ENCODE measurements at places on chromosomes 1 and 21. TPM values are rescaled to one million over a fixed set of nuclear protein-coding genes. Genes with fewer than 3 reads are reported as not detected.

SIM2 gene
- 0.12 TPM for total RNA-seq

NPHS2 gene
- not detected for total RNA-seq

DNA sequence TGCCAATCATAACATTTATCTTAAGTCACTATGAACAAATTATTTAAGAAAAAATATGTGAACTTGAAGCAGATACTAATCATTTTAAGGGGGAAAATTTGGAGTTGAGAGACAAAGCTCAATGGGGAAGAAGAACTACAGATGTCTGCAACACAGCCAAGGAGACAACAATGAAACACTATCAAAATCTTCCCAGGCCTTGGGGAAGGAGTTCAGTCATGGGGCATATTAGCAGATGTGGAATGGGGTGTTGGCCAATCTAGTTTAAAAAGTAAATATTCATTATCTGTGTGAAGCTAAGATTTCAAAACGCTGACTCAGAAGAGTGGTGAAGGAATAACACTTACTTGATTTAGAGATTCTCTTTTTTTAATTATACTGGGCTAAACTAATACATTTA lies 671.6 kb upstream of the ZP4 start:
- H3K36me3 ChIP-seq = no peaks in the 10 kb centered on the region
- H3K27ac ChIP-seq = no peak overlapping the region
- DNase-seq = no peak
- H3K4me3 ChIP-seq = no peak overlapping the region
- no peaks in the 10 kb centered on the region for H3K27me3 ChIP-seq

DNA sequence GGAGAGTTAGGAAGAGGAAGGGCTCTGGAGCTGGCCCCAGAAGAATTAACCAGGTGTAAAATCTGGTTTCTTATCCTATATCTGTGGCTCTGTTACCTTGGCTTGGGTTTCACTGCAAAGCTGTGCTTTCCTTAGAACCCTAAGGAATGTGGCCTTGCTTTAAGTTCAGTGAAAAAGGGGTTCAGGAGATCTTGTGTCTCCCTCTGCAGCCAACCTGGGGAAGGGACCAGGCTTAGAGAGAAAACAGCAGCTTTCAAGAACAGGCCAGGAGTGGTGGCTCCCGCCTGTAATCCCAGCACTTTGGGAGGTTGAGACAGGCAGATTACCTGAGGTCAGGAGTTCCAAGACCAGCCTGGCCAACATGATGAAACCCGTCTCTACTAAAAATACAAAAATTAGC lies 16.1 kb upstream of the MYCL start:
- H3K27ac ChIP-seq = no peak overlapping the region
- H3K27me3 ChIP-seq = peaks cover 3% of the 10 kb centered on the region
- no peak for DNase-seq
- peaks cover 2% of the 10 kb centered on the region for H3K4me1 ChIP-seq

KLHDC7A gene
- not detected for total RNA-seq

DDAH1 gene
- not detected for total RNA-seq

GRCh38 chr1:21161842-21162241 lies 14.9 kb downstream of the EIF4G3 start:
- no peaks in the 10 kb centered on the region for H3K27me3 ChIP-seq
- H3K27ac ChIP-seq = no peak overlapping the region
- H3K4me1 ChIP-seq = peaks cover 24% of the 10 kb centered on the region
- peaks cover 43% of the 10 kb centered on the region for H3K36me3 ChIP-seq
- no peak overlapping the region for H3K4me3 ChIP-seq

SYTL1 gene
- 29.7 TPM for total RNA-seq

GRCh38 chr1:191709215-191709614 lies 449.0 kb upstream of the RGS18 start:
- H3K36me3 ChIP-seq = no peaks in the 10 kb centered on the region
- no peaks in the 10 kb centered on the region for H3K4me1 ChIP-seq
- H3K27ac ChIP-seq = no peak overlapping the region
- H3K4me3 ChIP-seq = no peak overlapping the region

DNA sequence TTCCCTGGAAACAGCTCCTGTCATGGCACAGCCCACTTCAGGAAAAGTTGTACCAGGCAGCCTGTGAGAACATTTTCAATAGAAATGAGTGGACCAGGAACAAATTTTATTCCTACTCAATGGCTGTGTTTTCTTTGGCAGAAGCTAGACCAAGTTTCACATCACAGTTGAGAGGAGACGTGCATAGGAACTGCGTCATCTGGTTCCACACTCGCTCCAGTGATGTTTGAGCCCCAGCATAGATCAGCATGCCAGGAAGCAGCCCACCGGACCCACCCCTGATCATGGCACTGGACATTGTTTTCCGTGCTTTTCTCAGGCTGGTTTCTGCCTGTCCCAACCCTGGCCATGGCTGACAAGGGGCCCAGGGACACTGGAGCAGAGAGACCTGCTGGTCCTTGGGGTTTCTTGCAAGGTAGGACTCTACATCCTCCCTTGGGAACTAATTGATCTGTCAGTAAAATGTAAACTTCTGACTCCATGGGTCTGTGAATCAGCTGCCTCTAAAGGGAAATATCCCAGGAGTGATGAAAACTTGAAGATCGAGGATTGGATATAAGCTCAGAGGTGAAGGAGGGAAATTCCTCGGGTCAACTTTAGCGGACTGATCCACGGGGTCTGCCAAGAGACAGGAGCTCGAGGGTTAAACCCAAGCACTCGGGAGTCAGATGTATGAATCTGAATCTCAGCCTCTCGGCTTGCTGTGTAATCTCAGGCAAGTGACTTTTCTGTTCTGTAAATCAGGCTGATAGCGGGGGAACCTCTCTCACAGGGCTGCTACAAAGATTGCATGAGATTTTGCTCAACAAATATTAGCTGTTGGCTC lies 35.7 kb downstream of the NEK2 start:
- peaks cover 5% of the 10 kb centered on the region for H3K27me3 ChIP-seq
- no peak for DNase-seq
- H3K4me1 ChIP-seq = peaks cover 4% of the 10 kb centered on the region

- peaks cover 12% of the 10 kb centered on the region for H3K27me3 ChIP-seq
- no peaks in the 10 kb centered on the region for H3K36me3 ChIP-seq
- no peak for DNase-seq
- H3K4me1 ChIP-seq = no peaks in the 10 kb centered on the region
Observed at GRCh38 chr1:83960669-83961277, 38.2 kb downstream of the TTLL7 start.

DNA sequence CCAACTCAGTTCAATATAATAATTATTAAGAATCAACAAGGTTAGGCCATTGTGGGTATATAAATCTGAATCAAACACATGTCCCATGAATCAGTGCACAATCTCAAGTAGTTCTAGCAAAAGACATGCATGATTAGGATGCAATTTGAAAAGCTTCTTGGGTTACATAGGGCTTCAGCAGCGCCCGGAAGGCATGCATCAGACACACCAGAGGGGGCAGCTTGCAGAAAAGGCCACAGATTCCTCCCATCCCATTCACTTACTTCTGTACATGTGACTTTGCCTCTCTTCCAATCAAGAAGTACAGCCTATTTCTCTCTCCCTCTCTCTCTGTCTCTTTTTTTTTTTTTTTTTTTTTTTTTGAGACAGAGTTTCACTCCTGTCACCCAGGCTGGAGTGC lies 91.8 kb downstream of the KCNN3 start:
- H3K4me1 ChIP-seq = peaks cover 9% of the 10 kb centered on the region
- H3K27ac ChIP-seq = no peak overlapping the region
- no peak for DNase-seq
- H3K27me3 ChIP-seq = no peaks in the 10 kb centered on the region
- no peak overlapping the region for H3K4me3 ChIP-seq

- peaks cover 4% of the 10 kb centered on the region for H3K4me1 ChIP-seq
- no peaks in the 10 kb centered on the region for H3K36me3 ChIP-seq
- H3K27me3 ChIP-seq = peaks cover 27% of the 10 kb centered on the region
- no peak overlapping the region for H3K27ac ChIP-seq
- no peak for DNase-seq
Observed at GRCh38 chr1:61135291-61135690, 52.9 kb downstream of the NFIA start.

RAB3B gene
- 0.02 TPM for total RNA-seq

GRCh38 chr1:230152999-230153398 lies 86.0 kb downstream of the GALNT2 start:
- no peak overlapping the region for H3K4me3 ChIP-seq
- H3K4me1 ChIP-seq = peaks cover 26% of the 10 kb centered on the region
- H3K36me3 ChIP-seq = no peaks in the 10 kb centered on the region
- DNase-seq = no peak
- H3K27me3 ChIP-seq = no peaks in the 10 kb centered on the region

CFHR3 gene
- total RNA-seq = not detected

GRCh38 chr1:85093644-85094043 lies 45.3 kb upstream of the MCOLN3 start:
- no peak for DNase-seq
- H3K4me1 ChIP-seq = peaks cover 4% of the 10 kb centered on the region
- peaks cover 3% of the 10 kb centered on the region for H3K36me3 ChIP-seq
- H3K27ac ChIP-seq = no peak overlapping the region
- no peak overlapping the region for H3K4me3 ChIP-seq

DNA sequence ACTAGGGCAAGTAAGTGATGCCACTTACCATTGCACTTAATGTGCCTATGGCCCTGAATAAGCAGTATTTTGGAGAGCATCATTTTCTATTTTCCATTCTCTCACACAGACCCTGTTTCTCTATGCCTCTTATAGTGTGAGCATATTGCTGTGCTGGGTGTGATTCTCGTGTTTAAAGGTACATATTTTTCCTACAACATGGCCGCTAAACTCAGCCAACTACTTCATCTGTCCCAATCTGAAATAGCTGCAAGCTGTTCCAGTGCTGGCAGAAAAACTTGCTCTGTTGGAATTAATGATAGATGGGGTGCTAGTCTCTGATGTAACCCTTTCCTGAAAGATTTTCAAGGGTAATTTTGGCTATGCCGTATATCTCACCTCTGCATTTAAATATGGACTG lies 97.5 kb downstream of the ZNF326 start:
- no peak for DNase-seq
- H3K4me1 ChIP-seq = no peaks in the 10 kb centered on the region
- H3K4me3 ChIP-seq = no peak overlapping the region
- no peak overlapping the region for H3K27ac ChIP-seq
- no peaks in the 10 kb centered on the region for H3K36me3 ChIP-seq

HTR6 gene
- total RNA-seq = not detected

DNA sequence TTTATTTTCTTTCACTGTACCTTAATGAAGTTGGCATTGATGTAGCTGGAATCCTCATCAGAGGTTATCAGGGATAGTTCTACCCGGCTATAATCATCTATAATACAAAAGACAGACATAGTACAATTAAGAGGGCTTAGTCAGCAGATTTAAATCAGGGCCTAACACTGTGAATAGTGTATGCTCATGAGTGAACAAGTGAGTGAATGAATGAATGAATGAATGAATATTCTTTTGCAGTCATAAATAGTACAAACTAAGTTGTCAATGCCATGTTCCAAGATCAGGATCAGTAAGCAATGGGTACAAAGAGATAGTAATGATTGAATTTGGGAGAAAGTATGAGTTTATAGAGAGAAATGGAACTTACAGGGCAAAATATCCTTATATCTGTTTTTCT lies 12.5 kb downstream of the PTPN22 start:
- H3K27me3 ChIP-seq = no peaks in the 10 kb centered on the region
- peaks cover 63% of the 10 kb centered on the region for H3K36me3 ChIP-seq
- no peak for DNase-seq
- peak overlapping the region; percentile 73 for H3K27ac ChIP-seq
- H3K4me1 ChIP-seq = peaks cover 51% of the 10 kb centered on the region
- no peak overlapping the region for H3K4me3 ChIP-seq

DNA sequence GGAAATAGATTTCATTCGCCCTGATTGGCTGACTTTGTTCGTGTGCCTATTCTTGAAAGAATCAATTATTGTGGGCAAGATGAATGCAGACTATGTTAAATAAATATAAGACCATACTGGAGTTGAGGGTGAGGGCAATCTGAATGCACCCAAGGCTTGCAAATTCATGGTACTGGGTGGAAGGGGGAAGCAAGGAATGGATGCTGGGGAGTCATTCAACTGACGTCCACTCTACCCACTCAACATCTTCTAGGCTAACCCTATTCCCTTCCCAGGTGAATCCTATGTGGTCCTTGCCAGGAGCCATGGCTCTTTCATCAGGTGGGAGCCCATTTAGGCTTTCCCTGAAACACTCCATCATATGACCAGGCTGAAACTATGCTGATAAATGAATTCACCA lies 5.7 kb upstream of the CYP4B1 start:
- H3K36me3 ChIP-seq = no peaks in the 10 kb centered on the region
- H3K27ac ChIP-seq = no peak overlapping the region
- H3K4me1 ChIP-seq = no peaks in the 10 kb centered on the region
- H3K27me3 ChIP-seq = peaks cover 22% of the 10 kb centered on the region

- peaks cover 37% of the 10 kb centered on the region for H3K4me1 ChIP-seq
- H3K27me3 ChIP-seq = peaks cover 5% of the 10 kb centered on the region
- H3K4me3 ChIP-seq = no peak overlapping the region
- peak; percentile 55 for DNase-seq
Observed at GRCh38 chr1:234525099-234525799, 46.3 kb upstream of the TARBP1 start.

GRCh38 chr1:201714542-201715329 lies 114.2 kb upstream of the IPO9 start:
- H3K27me3 ChIP-seq = no peaks in the 10 kb centered on the region
- no peaks in the 10 kb centered on the region for H3K36me3 ChIP-seq
- H3K4me1 ChIP-seq = no peaks in the 10 kb centered on the region
- DNase-seq = no peak
- H3K4me3 ChIP-seq = no peak overlapping the region

RAB13 gene
- total RNA-seq = 6.5 TPM

- H3K27me3 ChIP-seq = peaks cover 20% of the 10 kb centered on the region
- no peak overlapping the region for H3K27ac ChIP-seq
- H3K36me3 ChIP-seq = no peaks in the 10 kb centered on the region
- H3K4me3 ChIP-seq = no peak overlapping the region
- DNase-seq = no peak
Observed at GRCh38 chr1:43536864-43537358, 6.2 kb downstream of the PTPRF start.

DNA sequence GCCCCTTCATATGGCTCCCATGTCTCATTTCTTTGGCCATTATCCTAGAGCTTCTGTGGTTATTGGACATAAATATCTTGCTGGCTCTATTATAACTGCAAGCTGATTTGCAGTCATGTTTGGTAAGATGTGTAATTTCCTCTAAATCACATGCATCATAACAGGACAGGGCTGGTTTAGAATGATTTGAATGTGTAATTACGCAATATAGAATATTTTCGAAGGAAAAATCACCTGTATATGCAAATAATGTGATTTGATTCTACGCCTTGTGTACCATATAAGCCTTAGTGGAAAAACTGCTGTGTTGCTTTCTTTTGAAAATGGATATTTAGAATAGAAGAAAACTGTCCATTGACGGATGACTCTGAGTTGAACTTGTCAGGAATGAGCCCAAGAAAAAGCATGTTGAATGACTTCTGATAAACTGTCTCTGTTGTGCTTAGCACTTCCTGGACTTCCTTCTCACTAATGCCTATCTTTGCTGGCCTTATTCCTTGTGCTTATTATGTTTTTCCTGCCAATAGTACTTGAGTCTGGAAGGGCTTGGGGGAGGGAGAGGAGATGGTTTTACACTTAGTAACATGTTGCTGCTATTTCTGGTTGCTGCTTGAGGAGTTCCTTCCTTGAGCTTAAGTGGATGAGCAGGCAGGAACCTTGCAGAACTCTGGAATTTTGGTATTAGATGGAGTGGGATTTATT lies 6.5 kb downstream of the CACHD1 start:
- no peak for DNase-seq
- no peak overlapping the region for H3K4me3 ChIP-seq
- peaks cover 2% of the 10 kb centered on the region for H3K4me1 ChIP-seq
- H3K36me3 ChIP-seq = no peaks in the 10 kb centered on the region
- H3K27ac ChIP-seq = no peak overlapping the region
